ENCODE measurements at places on chromosomes 1 and 21. TPM values are rescaled to one million over a fixed set of nuclear protein-coding genes. Genes with fewer than 3 reads are reported as not detected.

HCN3 gene
- 1.8 TPM for total RNA-seq

GBP4 gene
- total RNA-seq = 5.9 TPM

PRKACB gene
- total RNA-seq = 33.8 TPM

RAP1A gene
- total RNA-seq = 107 TPM

GABPA gene
- 18.3 TPM for total RNA-seq

MYOG gene
- total RNA-seq = not detected

SRP9 gene
- 192 TPM for total RNA-seq

TCHHL1 gene
- not detected for total RNA-seq

LRRC8C gene
- 7.7 TPM for total RNA-seq

HSD3B2 gene
- total RNA-seq = not detected

RPS6KC1 gene
- 10.8 TPM for total RNA-seq

CD5L gene
- 2.5 TPM for total RNA-seq

GBP7 gene
- not detected for total RNA-seq

KNCN gene
- total RNA-seq = not detected

Measured in Right ventricle myocardium inferior (tissue), 1 donor.